ENCODE measurements at places on chromosomes 1 and 21. TPM values are rescaled to one million over a fixed set of nuclear protein-coding genes. Genes with fewer than 3 reads are reported as not detected.

DNA sequence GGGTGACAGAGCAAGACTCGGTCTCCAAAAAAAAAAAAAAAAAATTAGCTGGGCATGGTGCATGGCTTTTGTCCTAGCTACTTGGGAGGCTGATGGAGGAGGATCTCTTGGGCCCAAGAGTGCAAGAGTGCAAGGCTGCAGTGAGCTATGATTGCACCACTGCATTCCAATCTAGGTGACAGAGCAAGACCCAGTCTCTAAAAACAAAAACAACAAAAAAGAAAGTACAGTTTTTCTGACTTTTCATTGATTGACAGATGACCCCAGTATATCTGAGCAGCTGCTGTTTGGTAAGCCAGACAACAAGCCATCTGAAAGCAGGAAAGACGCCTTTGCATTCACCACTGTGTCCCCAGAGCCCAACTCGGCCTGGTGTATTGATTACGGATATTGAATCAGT lies 10.9 kb upstream of the DPT start:
- H3K4me3 ChIP-seq: no peak overlapping the region
- no peak overlapping the region for H3K27ac ChIP-seq
- no peak for DNase-seq
- H3K27me3 ChIP-seq: no peaks in the 10 kb centered on the region

DNA sequence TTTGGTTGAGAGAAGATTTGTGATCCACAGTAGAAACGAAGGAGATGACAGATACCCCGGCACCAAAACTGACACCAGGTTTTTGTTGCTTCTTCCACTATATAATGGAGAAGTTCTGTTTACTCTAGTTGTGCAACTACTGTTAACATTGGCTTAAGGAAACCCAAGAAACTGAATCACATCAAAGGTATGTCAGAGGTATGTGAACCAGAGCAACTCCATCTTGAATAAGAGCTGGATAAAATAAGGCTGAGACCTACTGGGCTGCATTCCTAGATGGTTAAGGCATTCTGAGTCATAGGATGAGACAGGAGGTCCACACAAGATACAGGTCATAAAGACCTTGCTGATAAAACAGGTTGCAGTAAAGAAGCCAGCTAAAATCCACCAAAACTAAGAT lies 173.7 kb upstream of the CAMK1G start:
- no peaks in the 10 kb centered on the region for H3K4me1 ChIP-seq
- no peaks in the 10 kb centered on the region for H3K36me3 ChIP-seq
- no peak overlapping the region for H3K27ac ChIP-seq
- H3K27me3 ChIP-seq: no peaks in the 10 kb centered on the region

WNT2B gene
- 0.05 TPM for polyA plus RNA-seq

TEKT2 gene
- not detected for polyA plus RNA-seq

DNA sequence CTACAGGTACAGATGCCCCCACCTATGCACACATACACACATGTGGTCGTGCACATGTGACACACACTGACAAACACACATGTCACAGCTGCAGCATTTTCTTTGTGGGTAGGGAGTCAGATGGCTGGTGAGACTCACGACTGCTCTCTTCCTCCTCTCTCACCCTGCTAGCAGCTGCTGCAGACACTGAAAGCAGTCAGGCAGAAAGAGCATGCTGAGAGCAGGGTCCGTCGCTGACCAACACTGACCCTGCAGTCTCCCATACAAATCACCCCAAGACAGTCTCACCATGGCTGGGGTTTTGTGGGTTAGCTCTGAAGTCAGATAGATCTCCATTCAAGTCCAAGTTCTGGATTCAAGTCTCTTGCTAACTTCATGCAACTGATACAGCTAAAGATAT lies 188.3 kb downstream of the ASTN1 start:
- no peak for DNase-seq
- no peaks in the 10 kb centered on the region for H3K27me3 ChIP-seq
- H3K4me3 ChIP-seq: no peak overlapping the region

GRCh38 chr1:174114788-174115448 lies 44.4 kb upstream of the RABGAP1L start:
- no peak overlapping the region for H3K27ac ChIP-seq
- no peaks in the 10 kb centered on the region for H3K27me3 ChIP-seq
- H3K4me1 ChIP-seq: no peaks in the 10 kb centered on the region
- DNase-seq: peak; percentile 27
- H3K36me3 ChIP-seq: no peaks in the 10 kb centered on the region

DNA sequence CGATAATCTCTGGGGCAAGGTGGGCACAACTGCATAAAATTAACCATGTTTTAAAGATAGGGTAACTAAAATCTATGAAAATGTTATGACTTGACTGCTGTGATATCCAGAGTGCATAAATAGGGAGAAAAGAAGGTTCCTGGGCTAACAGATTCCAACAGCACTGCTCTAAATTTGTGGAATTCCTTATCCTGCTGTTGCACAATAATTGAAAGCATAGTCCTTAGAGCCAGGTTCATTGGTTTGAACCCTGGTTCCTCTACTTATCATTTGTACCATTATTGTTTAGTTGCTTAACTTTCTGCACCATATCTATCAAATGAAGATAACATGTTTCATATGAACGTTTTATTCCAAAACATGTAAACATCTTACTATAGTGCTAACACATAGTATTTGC lies 219.0 kb downstream of the NUF2 start:
- no peaks in the 10 kb centered on the region for H3K36me3 ChIP-seq
- no peaks in the 10 kb centered on the region for H3K27me3 ChIP-seq
- no peak for DNase-seq
- H3K4me1 ChIP-seq: no peaks in the 10 kb centered on the region
- no peak overlapping the region for H3K4me3 ChIP-seq
- H3K27ac ChIP-seq: no peak overlapping the region

GRCh38 chr1:153614189-153614900 lies 1.4 kb upstream of the S100A16 start:
- H3K4me1 ChIP-seq: no peaks in the 10 kb centered on the region
- H3K4me3 ChIP-seq: no peak overlapping the region
- DNase-seq: no peak

DNA sequence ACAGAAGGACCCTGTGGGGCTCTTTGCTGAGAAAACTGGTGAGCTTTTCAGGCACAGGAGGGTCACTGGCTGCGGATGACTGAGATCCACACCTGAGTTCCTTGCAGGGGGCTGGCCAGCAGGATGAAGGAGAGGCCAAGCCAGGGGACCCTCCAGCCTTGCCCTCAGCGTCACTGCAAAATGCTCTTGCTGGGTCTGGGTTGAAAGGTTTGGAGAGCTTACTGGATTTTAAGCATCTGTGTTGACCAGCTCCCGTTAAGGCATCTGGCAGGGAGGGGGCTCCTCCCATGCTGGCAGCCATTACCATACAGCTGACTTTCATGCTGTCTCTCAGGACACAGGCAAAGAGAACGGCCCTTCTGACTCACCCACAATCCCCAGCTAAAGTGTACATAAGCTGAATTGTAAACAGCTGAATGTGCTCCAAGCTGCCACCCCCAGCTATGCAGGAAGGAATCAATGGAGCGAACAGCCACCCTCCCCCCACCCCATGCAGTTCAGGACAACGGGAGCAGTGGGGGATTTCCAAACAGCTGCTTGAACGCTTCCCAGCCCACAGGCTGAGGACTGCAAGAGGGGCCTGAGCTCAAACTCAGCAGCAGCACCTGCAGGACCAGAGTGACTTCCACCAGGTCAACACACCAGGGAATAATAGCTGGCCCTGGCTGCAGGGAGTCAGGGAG lies 21.3 kb upstream of the A3GALT2 start:
- no peaks in the 10 kb centered on the region for H3K27me3 ChIP-seq
- no peak for DNase-seq
- H3K27ac ChIP-seq: no peak overlapping the region
- peaks cover 5% of the 10 kb centered on the region for H3K36me3 ChIP-seq

GABPA gene
- 21.7 TPM for polyA plus RNA-seq

DNA sequence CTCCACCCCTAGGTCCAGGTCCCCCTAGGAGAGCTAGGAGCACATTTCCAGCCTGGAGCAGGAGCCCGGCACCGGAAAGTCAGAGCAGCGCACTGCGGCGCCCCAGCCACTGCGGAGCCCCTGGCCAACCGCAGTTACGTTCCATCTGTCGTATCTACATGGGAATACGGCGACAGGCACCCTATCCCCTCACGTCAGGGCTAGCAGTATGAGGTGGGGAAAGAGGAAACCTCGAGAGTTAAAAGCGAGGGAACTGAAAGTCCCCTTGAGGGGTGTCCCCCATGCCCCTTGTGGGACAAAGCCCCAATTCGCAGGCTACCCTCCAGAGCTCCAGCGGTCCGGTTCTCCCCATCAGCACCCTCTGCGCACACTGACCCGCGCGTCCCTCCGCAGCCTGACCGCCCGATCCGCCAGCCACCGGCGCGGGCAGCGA lies 995 bp downstream of the COLGALT2 start:
- H3K4me3 ChIP-seq: peak overlapping the region; percentile 47
- no peak for DNase-seq
- H3K36me3 ChIP-seq: no peaks in the 10 kb centered on the region
- H3K27ac ChIP-seq: no peak overlapping the region

CAMK1G gene
- not detected for polyA plus RNA-seq

CACNA1S gene
- not detected for polyA plus RNA-seq

GRCh38 chr1:224996266-224996665 lies 66.8 kb downstream of the DNAH14 start:
- no peak for DNase-seq
- no peaks in the 10 kb centered on the region for H3K4me1 ChIP-seq
- no peak overlapping the region for H3K27ac ChIP-seq
- no peaks in the 10 kb centered on the region for H3K36me3 ChIP-seq

- no peak overlapping the region for H3K4me3 ChIP-seq
- H3K27ac ChIP-seq: no peak overlapping the region
- H3K4me1 ChIP-seq: peaks cover 7% of the 10 kb centered on the region
- DNase-seq: no peak
- no peaks in the 10 kb centered on the region for H3K27me3 ChIP-seq
These were observed 4.4 kb downstream of the ATP1B1 start for GRCh38 chr1:169110689-169111447.
